ENCODE measurements at places on chromosomes 11 and 22. TPM values are rescaled to one million over a fixed set of nuclear protein-coding genes. Genes with fewer than 3 reads are reported as not detected.

The SCGB1C1 gene
- total RNA-seq, result not detected

The SLC22A9 gene
- total RNA-seq, result not detected

DNA sequence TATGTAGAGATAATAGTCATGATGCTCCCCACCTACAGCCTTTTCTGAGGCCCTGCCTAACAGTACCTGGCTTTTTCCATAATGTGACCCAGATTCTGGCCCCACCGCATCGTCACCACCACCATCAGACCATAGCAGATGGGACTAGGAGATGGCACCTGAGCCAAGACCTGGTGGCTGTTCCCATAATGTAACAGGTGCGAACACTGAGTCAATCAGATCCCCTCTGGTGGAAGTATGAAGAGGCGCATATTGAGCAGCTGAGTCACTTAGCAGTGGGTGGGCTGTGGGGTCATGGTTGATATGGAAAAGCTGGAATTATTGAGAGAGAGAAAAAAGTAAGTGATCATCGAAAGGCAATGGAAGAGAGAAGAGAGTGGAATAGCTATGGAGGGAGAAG lies 578.0 kb upstream of the CADM1 start:
- no peaks in the 10 kb centered on the region for H3K36me3 ChIP-seq
- H3K4me3 ChIP-seq, result no peak overlapping the region
- no peak overlapping the region for H3K27ac ChIP-seq
- no peaks in the 10 kb centered on the region for H3K27me3 ChIP-seq
- no peak for DNase-seq

GRCh38 chr11:35783809-35784208 lies 121.2 kb downstream of the TRIM44 start:
- H3K4me1 ChIP-seq, result peaks cover 3% of the 10 kb centered on the region
- no peaks in the 10 kb centered on the region for H3K27me3 ChIP-seq
- no peak overlapping the region for H3K4me3 ChIP-seq
- H3K27ac ChIP-seq, result no peak overlapping the region
- DNase-seq, result no peak

DNA sequence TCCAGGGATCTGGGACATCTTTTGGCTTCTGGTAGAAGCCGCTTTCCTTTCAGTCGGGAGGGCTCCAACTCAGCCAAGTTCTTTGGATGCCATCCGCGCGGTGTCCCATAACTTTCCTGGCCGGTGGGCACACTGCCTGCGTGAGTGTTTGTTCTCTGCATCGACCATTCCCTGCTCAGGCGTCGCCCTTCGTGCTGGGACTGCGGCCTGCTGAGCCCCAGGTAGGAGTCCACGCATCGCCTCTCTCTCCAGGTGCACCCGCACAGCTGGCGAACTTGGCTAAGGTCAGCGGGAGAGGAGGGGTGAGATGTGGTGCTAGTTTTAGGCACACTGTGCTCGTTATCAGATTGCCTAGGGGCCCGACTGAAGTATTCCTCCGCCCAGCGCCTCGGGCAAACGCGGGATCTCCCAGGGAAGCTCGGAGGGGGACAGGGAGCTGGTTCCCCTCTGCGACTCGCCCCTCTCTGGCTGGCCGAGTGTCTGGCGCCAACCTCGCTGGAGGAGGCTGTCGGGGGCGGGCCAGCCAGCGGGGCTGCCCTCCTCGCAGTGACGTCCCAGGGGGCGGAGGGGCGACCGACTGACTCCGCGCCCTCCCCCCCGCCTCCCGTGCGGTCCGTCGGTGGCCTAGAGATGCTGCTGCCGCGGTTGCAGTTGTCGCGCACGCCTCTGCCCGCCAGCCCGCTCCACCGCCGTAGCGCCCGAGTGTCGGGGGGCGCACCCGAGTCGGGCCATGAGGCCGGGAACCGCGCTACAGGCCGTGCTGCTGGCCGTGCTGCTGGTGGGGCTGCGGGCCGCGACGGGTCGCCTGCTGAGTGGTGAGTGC lies at the start of gene LAYN:
Gene LAYN (plus strand): TSS at position 607 of the 823 bp plus-strand sequence. CDS start 124 bp downstream, at position 731.
- H3K27ac ChIP-seq, result peak within 1 kb of the TSS; percentile 72
- no peaks in the 10 kb centered on the region for H3K36me3 ChIP-seq
- H3K27me3 ChIP-seq, result no peaks in the 10 kb centered on the region
- peak within 1 kb of the TSS; percentile 45 for H3K4me3 ChIP-seq
- peak; percentile 51 for DNase-seq

The OR8D4 gene
- total RNA-seq, result 1.5 TPM

The FGF19 gene
- not detected for total RNA-seq

DNA sequence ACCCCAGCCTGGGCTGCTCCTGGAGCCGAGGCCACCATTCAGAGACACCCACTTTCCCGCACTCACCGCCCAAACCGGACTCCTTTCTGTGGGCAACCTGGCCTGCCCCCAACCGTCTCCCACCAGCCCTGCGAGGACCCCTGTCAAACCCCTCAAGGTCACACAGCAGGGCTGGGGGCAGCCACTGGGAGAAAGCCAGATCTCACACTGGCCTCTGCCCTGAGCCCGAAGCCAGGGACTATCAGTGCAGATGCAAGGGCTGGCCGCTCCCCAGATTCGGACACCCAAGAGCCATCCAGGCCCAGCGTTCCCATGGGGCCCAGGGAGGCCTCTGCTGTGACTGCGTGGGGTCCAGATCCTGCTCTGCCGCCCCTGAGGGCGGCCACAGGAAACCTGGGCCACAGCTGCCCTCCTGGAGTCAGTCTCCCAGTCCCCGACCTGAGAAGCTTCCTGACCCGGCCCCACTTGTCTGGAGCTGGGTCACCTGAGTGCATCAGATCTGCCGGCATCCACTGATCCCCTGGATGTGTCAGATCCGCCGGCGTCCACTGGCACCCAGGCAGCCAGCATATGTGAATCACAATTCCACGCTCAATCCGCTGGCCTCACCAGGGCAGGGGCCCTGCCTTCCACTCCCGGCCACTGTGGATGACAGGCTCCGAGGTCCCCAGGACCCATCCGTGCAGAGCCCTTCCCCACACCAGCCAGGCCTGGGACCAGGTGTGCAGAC lies 139.7 kb downstream of the BRD1 start:
- H3K4me3 ChIP-seq, result no peak overlapping the region
- no peak overlapping the region for H3K27ac ChIP-seq
- peaks cover 10% of the 10 kb centered on the region for H3K27me3 ChIP-seq

DNA sequence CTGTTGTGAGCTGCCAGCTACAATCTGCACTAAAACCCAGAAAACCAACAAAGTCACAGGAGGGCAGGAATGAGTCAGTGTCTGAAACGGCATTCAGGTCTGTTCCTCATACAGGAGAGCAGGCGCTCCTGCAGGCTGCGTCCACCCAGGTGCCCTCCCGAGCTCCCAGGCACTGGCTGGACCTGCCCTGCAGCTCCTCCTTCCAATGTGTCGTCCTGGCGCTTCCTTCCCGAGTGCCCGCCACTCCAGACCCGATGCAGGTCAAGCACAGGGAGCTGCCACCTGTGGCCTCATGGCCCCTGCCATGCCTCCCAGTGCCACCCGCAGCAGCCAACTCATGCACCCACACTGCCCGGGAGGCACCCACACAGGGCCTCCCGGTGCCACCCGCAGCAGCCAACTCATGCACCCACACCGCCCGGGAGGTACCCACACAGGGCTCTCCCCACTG lies 12.0 kb downstream of the BRD1 start:
- H3K36me3 ChIP-seq, result peaks cover 9% of the 10 kb centered on the region
- no peak for DNase-seq
- no peaks in the 10 kb centered on the region for H3K27me3 ChIP-seq
- no peak overlapping the region for H3K4me3 ChIP-seq

GRCh38 chr11:116539836-116540418 lies 232.9 kb downstream of the BUD13 start:
- no peak for DNase-seq
- no peaks in the 10 kb centered on the region for H3K27me3 ChIP-seq
- H3K4me3 ChIP-seq, result no peak overlapping the region
- no peak overlapping the region for H3K27ac ChIP-seq

The SPI1 gene
- total RNA-seq, result 13.4 TPM

The SLC6A5 gene
- 0.40 TPM for total RNA-seq

- no peak overlapping the region for H3K4me3 ChIP-seq
- no peaks in the 10 kb centered on the region for H3K27me3 ChIP-seq
- DNase-seq, result no peak
- H3K27ac ChIP-seq, result no peak overlapping the region
Observed at GRCh38 chr11:35357923-35358322, 61.4 kb downstream of the SLC1A2 start.

- H3K27ac ChIP-seq, result no peak overlapping the region
- H3K4me3 ChIP-seq, result no peak overlapping the region
Observed at GRCh38 chr11:39678996-39679395, 1780.5 kb downstream of the LRRC4C start.

- no peak overlapping the region for H3K4me3 ChIP-seq
- no peaks in the 10 kb centered on the region for H3K36me3 ChIP-seq
- no peak for DNase-seq
Observed at GRCh38 chr11:13602844-13603243, 65.6 kb upstream of the FAR1 start.

GRCh38 chr11:35662061-35662648 lies 420 bp upstream of the TRIM44 start:
- no peaks in the 10 kb centered on the region for H3K36me3 ChIP-seq
- no peak for DNase-seq
- no peaks in the 10 kb centered on the region for H3K4me1 ChIP-seq
- H3K27me3 ChIP-seq, result no peaks in the 10 kb centered on the region

GRCh38 chr22:24093855-24094254 lies 82.8 kb downstream of the CABIN1 start:
- no peak overlapping the region for H3K27ac ChIP-seq
- no peaks in the 10 kb centered on the region for H3K27me3 ChIP-seq
- no peak overlapping the region for H3K4me3 ChIP-seq
- H3K4me1 ChIP-seq, result no peaks in the 10 kb centered on the region
- no peaks in the 10 kb centered on the region for H3K36me3 ChIP-seq
- no peak for DNase-seq

The CST6 gene
- total RNA-seq, result 6.5 TPM

GRCh38 chr11:43735115-43735514 lies 54.6 kb downstream of the HSD17B12 start:
- H3K4me3 ChIP-seq, result no peak overlapping the region
- H3K4me1 ChIP-seq, result no peaks in the 10 kb centered on the region
- no peaks in the 10 kb centered on the region for H3K27me3 ChIP-seq
- no peak for DNase-seq

GRCh38 chr22:47010211-47010610 lies 247.8 kb downstream of the TBC1D22A start:
- no peak overlapping the region for H3K27ac ChIP-seq
- no peaks in the 10 kb centered on the region for H3K27me3 ChIP-seq
- H3K36me3 ChIP-seq, result no peaks in the 10 kb centered on the region
- no peaks in the 10 kb centered on the region for H3K4me1 ChIP-seq

The GRAP2 gene
- 0.91 TPM for total RNA-seq

GRCh38 chr11:92347454-92347853 lies 122.8 kb downstream of the FAT3 start:
- no peaks in the 10 kb centered on the region for H3K27me3 ChIP-seq
- H3K4me3 ChIP-seq, result no peak overlapping the region
- H3K27ac ChIP-seq, result no peak overlapping the region
- H3K36me3 ChIP-seq, result no peaks in the 10 kb centered on the region

DNA sequence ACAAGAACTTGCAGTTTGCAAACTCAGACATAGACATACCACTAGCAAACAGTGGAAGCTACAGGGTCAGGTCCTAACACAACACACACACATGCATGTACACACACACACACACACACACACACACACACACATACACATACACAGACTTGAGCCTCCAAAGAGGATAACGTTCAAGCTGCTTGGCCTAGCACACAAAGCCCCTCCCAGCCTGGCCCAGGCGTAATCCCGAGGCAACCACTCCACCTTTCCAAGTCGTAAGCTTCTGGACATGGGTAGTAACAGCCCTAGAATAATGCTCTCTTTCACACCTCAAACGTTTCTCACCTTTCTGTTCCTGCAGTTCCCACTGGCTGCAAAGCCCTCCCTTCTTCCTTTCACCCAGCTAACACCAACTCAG lies 88.6 kb downstream of the LARGE1 start:
- no peak overlapping the region for H3K4me3 ChIP-seq
- H3K36me3 ChIP-seq, result no peaks in the 10 kb centered on the region
- DNase-seq, result no peak
- peaks cover 3% of the 10 kb centered on the region for H3K4me1 ChIP-seq

DNA sequence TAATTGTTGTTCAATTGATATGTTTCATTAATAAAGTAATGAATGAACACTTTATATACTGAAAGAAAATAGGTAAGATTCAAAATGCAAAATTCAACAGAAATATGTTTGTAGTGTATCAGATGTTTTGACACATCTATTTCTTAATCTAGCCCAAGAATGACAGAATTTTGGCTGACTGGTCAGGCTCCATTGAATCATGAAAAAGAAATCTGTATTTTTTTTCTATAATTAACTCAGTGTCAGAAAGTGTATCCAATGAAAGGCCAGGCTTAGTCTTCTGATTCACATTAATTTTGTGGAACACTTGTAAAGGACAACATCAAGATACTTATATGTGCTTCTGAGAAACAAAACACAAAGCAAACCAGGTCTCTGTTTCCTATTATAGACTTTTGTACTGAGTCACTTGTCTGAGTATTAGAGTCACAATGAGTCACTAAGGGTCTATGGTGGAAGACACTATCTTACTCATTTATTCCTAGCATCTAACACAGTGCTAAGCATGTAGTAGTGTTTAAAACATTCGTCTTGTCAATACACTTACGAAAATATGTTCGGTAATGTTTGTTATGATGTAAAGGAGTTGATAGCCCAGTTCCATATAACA lies 297.7 kb upstream of the CCDC90B start:
- no peaks in the 10 kb centered on the region for H3K27me3 ChIP-seq
- H3K36me3 ChIP-seq, result no peaks in the 10 kb centered on the region
- H3K27ac ChIP-seq, result no peak overlapping the region
- H3K4me3 ChIP-seq, result no peak overlapping the region
- no peaks in the 10 kb centered on the region for H3K4me1 ChIP-seq

GRCh38 chr22:30920407-30920806 lies 48.2 kb downstream of the MORC2 start:
- DNase-seq, result peak; percentile 65

The TSSC4 gene
- total RNA-seq, result 40.4 TPM

GRCh38 chr11:47852053-47852452 lies 3.9 kb upstream of the NUP160 start:
- no peaks in the 10 kb centered on the region for H3K4me1 ChIP-seq
- H3K36me3 ChIP-seq, result no peaks in the 10 kb centered on the region
- no peaks in the 10 kb centered on the region for H3K27me3 ChIP-seq
- DNase-seq, result no peak

- H3K27me3 ChIP-seq, result no peaks in the 10 kb centered on the region
- no peak overlapping the region for H3K4me3 ChIP-seq
- no peak for DNase-seq
Observed at GRCh38 chr11:121717296-121717695, 264.5 kb upstream of the SORL1-AS1 start.

The CCDC157 gene
- 28.6 TPM for total RNA-seq

The GRAMD4 gene
- total RNA-seq, result 12.1 TPM

DNA sequence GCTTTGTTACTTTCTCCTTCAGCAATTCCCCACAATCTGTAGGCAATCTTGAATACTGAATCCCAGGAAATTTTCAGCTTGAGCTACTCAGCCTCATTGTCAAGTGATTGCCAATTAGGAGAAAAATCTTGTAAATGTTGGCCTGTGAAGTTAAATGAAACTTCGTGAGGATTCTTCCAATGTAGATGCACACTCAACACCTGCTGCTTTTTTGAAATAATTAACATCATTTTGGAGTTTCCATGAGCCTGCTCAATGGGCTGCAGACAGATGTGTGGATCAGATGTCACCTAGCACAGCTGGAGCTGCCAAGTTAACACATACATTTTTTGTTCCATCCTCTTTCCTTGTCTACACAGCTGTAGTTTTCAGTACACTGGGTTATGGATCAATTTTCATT lies 645.6 kb upstream of the LUZP2 start:
- no peaks in the 10 kb centered on the region for H3K27me3 ChIP-seq
- DNase-seq, result no peak
- H3K4me3 ChIP-seq, result no peak overlapping the region
- no peak overlapping the region for H3K27ac ChIP-seq

- H3K4me3 ChIP-seq, result no peak overlapping the region
- H3K36me3 ChIP-seq, result no peaks in the 10 kb centered on the region
- no peaks in the 10 kb centered on the region for H3K27me3 ChIP-seq
Observed at GRCh38 chr11:113730887-113731726, 25.0 kb upstream of the TMPRSS5 start.
